ENCODE measurements at places on chromosomes 5 and 9.

- peak; percentile 27 for DNase-seq
These were observed 1.4 kb upstream of the GABRB2 start for GRCh38 chr5:161547738-161548486.

DNA sequence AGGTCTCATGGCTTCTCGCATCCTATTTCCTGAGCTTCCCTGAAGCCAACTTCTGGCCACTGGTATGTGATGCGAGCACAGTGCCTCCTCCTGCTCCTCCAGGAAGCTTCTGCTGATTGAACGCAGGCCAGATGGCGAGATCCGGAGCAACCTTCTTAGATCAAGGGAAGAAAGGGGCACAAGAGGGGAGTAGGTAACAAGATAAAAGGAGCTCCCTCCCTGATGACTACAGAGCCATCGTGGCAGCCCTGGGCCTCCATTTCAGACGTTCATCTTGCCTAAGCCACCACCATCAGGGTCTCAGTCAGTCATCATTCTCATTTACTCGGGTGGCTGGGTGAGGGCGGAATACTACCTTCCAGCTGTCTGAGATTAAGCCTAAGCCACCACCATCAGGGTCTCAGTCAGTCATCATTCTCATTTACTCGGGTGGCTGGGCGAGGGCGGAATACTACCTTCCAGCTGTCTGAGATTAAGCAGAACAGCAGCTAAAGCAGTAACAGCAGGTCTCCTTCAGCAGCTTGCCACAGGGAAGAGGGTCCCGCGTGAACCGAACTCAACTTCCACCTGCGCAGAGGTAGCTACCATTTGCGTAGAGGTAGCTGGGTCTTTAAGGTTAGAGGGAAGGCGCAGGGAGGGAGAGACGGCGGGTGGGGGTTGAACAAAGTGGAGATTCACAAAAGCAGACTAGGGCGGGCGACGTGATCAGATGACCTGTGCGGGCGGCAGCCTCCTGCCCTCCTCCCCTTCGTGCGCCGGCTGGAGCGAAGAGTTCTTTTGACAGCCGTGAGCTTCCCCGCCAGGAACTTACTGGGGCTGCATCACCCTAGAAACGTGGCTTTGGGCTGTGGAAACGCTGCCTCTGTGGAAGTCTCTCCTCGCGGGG is 27.9 kb upstream of the MGAT1 start:
- peak; percentile 28 for DNase-seq

DNA sequence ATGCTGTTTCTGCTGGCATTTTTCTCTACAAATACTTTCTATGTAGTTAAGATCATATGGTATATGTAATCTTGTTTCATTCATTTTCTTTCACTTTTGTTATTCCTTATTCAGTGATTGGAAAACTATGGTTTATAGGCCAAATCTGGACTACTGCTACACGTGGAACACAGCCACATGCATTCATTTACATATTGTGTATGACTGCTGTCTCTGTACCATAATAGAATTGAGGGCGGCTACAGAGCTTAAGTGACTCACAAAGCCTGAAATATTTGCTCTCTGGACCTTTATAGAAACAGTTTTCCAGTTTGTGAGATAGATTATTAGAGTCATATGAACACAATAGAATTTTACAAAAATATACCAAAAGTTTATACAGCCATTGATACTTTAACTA is 133.6 kb upstream of the CDKN2B start:
- no peak for DNase-seq

- DNase-seq: no peak
These were observed 79.2 kb downstream of the SEMA5A start for GRCh38 chr5:9466697-9467096.

DNA sequence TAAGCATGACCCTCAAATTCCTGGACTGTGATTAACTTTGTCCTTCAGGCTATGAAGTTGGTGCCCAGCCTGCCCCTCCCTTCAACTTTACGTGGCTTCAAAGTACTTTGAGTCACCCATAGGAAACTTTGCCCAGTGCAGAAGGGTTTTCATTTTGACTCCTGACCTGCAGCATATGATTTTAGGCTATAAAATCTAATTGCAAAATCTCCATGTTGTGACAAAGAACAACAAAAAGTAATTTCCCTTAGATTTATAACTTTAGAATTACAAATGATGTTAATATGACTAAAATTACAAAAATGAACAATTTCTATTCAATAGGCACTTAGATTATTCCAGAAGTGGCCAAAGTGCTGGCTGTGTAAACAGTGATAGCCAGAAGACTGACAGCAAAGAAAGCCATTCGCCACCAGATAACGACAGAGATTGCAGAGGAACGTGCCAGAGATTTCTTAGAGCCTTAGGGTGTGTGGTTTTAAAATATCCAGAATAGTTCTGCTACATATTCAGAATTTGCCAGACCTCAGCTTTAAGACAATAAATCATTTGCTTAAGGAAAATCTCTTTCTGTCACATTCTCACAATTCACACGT is 197.4 kb downstream of the SEMA5A start:
- no peak for DNase-seq

DNA sequence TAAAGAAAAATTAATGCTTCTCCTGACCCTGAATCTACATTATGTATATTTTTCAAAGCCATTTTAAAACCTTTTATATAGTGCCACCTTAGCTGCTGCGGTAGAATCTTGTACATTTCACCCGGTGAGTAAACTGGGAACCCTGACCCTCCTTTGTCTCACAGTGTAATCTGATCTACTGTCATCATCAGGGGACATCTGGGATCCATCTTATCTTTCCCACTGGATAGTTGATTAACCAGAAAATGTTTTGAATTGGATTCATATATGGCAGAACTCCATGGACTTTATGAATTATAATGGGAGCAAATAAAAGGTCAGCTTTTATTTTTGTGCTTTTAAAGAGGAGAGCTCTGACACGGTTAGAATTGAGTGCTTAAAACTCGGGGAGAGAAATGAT is 95.0 kb downstream of the ADAMTSL1 start:
- DNase-seq: no peak

DNA sequence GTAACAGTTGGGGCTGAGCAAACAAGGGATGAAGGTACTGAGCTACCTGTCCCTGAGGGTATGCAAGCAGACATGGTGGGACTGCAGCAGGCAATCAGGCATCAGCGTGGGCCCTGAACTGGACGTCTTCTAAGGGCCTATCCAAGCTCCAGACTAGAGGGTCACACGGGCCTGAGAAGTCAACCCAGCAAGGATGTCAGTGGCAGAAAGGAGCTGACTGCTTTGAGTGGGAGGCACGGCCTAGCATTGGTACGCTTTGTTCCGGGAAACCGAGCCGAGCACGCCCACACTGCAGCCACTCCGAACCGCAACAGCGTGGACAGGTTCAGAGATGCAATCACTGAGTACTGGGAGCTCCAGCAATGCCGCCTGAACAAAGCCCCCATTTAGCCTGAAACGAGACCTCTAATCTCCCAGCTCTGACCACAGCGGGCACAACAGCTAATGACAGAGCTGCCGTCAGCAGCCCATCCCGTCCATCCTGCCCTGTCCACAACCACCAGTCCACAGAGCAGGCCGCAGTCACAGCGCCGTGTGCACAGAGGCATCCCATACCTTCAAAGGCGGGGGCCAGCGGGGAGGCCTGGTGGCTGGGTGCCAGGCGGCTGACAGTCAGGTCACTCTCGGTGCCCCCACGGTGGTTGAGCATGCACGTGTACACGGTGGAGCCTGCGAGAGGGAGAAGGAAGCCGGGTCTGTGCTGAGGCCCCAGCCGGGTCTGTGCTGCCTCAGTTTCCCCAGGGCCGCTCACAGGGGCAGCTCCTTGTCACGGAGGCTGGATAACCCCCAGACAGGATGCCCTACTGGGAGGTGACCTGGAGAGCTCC is 44.2 kb downstream of the SARDH start:
- DNase-seq: no peak

DNA sequence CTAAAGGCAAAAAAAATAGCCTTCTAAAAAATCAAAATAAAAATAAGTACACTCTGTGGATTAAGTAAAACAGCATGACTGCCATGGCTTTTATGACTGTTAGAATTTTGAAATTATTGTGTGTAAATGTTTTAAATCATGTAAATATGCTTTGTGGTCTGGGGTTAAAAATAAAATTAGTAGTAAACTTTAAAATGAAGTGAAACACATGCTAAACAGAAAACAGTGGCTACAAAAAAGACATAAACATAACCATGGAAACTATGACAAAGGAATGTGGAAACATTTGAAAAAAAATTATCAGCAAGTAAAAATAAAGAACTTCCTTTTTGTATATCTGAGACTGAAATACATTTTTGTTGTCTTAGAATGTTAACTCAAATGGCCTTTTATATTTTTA is 134.5 kb upstream of the SPEF2 start:
- DNase-seq: no peak

DNA sequence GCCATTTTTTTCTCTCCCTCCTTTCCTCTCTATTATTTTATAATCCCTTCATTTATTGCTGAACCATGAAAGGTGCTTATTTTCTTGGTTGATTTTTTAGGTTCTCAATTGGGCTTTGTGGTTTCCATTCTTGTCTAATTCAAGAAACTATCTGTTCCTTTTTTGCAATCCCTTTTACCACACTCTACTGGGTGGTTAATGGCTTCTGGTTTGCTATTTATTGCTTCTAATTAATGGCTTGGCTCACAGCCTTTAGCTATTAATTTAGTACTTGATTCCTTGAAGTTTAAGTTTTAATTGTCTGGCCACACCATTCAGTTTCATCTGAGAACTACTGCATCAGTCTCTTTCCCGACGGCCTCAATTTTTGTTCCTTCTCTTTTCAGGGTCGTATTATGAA is 5.6 kb downstream of the FRRS1L start:
- no peak for DNase-seq

DNA sequence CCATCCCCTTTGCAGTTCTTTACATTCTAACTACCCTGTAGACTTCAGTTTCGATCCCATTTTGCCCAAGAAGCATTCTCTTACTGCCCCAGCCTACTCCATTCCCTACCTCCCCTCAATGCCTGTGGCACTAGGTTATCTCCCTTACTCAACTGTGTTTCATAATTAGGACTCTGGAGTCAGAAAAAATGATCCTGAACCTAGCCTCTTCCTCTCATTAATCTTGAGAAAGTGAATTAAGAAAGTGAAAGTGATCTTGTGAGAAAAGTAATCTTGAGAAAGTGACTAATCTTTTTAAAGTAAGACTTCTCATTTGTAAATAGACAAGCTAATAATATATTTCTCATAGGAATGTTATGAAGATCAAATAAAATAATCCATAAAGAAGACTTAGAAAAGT is 444.0 kb upstream of the TRPC7 start:
- DNase-seq: no peak

- DNase-seq: no peak
These were observed 771 bp upstream of the TMEM171 start for GRCh38 chr5:73119451-73120157.

DNA sequence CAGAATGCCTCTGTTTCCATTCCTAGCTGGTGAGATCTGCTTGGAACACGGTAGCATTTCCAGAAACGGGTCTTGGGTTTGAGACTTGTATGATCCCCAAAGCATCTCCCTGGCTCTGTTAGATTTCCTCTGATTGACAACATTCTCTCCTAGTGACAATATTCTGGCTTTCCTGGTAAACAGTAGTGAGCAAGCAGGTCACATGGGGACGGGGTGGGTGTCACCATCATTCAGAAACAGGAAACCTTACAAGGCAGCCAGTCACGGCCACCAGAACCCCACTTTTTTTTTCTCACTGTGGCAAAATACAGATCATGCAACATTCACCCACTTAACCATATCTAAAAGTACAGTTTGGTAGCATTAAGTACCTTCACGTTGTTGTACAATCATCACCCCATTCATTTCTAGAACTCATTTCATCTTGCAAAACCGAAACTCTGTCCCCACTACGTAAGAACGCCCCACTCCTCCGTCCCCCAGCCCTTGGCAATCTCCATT is 90.1 kb upstream of the LMX1B start:
- no peak for DNase-seq

- DNase-seq: no peak
These were observed 15.3 kb downstream of the ALDH7A1 start for GRCh38 chr5:126579716-126580115.

- DNase-seq: no peak
These were observed 302.4 kb downstream of the PDE4D start for GRCh38 chr5:59591162-59591561.

- DNase-seq: no peak
These were observed 209.8 kb upstream of the ELAVL2 start for GRCh38 chr9:24035816-24036215.

Data from T47D (cell line).